ENCODE measurements at places on chromosomes 1 and 21.

GRCh38 chr1:205517763-205518162 is 13.3 kb downstream of the CDK18 start:
- DNase-seq: no peak

GRCh38 chr1:43750083-43750482 is 42.7 kb downstream of the ST3GAL3 start:
- no peak for DNase-seq

DNA sequence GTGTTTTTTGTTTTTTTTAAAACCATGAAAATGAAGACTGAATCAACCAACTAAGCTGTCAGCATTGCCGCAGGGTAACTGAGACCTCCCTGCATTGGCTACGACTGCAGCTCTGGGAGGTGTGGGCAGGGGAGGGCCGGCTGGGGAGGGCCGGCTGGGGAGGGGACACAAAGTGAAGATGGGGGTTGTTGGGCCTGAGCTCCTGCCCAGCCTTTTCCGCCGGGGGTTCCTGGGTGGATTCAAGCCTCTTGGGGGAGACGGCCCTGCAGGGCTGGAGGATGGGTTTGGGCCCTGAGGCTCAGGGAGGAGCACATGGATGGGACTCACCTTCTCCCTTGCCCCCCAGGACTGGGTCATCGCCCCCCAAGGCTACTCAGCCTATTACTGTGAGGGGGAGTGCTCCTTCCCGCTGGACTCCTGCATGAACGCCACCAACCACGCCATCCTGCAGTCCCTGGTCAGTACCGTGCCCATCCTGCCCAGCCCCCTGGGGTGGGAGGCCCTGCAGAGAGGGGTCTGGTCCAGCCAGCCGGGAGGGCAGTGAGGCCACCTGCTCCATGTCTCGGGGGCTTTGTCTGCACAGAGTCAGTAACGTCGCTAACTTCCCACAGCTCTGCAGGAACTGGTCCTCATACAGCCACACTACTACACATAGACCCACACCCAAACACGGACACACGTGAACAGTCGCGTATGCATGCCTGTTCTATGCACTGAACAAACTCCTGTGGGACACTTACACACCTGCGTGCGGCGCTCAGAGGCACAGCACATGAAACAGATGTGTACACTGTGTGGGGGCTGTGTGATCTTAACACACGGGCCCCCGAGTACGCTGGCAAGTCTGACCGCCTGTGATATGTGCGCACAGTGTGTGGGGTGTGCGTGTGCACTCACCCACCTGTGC is 31.5 kb downstream of the BMP8A start:
- DNase-seq: no peak

GRCh38 chr21:17786851-17787181 is 32.3 kb downstream of the C21orf91 start:
- no peak for DNase-seq

DNA sequence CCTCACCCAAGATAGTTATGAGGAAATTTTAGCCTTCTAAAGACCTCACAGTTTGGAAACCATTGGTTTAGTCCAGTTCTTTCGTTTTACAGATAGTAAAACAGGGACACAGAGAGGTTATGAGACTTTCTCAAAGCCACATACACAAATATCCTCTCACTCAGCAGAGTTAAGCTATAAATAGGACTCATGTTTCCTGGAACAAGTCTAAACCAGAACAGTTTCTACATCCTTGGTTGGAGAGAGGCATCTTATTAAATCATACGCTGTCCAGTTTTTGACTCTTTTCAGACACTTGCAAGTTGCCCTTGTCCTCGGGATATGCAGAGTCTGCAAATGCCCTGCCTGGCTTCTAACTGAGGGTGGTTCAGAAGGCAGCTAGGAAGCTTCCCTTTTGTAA is 462.1 kb upstream of the DEPDC1 start:
- DNase-seq: no peak

DNA sequence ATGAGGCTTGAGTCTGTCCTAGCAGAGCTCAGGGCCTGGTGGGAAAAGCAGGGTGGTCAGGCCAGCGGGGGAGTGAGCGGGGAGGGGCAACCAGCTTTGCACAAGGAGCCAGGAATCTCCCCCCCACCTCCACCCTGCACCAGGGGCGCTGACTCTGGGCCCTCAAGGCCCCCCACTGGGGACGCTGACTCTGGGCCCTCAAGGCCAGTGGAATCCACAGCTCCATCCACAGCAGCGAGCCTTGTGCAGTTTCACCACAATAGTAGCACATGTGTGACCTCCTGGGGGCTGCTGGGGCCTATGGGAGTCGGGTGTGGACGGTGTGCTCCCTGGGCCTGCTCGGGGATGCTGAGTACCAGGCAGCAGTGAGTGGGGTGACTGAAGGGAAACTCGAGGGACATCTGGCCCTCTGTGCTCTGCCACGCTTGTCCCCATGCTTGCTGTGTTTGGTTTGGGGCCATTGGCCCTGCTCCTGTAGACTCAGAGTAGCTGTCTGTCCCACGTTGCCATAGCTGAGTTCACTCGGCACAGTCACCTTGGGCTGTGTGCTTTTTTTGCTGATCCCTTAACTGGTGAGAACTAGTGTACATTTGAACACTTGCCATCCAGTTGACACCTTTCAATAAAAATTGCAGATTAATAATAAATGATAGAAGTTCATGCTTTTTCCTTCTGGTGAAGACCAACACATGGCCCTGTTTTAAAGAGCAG is 89.2 kb downstream of the ADARB1 start:
- DNase-seq: no peak

DNA sequence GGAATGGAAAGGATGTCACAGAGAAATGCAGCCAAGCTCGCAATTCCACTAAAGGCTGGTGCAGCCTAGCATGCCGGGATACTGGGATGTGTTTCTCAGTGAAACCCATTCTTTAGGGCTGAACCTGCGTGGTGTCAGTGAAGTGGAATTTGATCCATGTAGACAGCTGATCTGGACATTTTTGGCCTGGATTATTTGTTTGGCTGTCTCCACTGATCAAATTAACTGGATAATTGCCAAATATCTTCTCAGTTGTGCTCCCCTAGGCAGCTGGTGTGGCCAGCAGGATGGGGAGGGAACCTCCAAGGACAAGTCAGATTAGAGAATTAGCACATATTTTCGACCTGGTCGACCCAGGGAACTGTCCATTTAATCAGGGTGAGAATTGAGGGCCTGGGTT is 318.4 kb downstream of the RPS6KC1 start:
- no peak for DNase-seq
